ENCODE measurements at places on chromosomes 16 and 17.
A peak's percentile ranks its signal among the peaks of the same experiment; 100 is the strongest.

- DNase-seq = no peak
Measured at GRCh38 chr17:74241431-74241830, 28.1 kb downstream of the TTYH2 start.

GRCh38 chr16:683396-684070, 601 bp downstream of the JMJD8 start:
- DNase-seq = no peak

GRCh38 chr17:17394494-17394893, 82.3 kb upstream of the MED9 start:
- no peak for DNase-seq

- DNase-seq = no peak
Measured at GRCh38 chr17:12509801-12510200, 155.9 kb upstream of the MYOCD start.

DNA sequence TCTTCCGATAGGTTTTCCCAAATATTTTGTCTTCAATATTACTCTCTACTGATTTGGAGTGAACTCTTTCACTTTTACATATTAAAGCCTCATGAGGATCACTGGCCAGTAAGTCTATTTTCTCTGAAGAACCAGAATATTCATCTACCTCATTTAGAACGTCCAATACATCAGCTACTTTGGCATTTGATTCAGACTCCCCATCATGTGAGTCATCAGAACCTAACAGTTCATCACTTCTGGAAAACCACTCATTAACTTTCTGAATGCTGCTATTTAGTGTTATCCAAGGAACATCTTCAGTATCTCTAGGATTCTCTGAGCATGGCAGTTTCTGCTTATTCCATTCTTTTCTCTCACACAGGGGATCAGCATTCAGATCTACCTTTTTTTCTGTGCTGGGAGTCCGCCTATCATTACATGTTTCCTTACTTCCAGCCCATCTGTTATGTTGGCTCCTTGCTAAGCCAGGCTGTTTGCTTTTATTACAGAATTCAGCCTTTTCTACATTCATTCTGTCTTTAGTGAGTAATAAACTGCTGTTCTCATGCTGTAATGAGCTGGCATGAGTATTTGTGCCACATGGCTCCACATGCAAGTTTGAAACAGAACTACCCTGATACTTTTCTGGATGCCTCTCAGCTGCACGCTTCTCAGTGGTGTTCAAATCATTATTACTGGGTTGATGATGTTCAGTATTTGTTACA, 30.9 kb downstream of the BRCA1 start:
- DNase-seq = no peak

- peak; percentile 44 for DNase-seq
Measured at GRCh38 chr17:5533486-5534315, 47.3 kb downstream of the MIS12 start.

DNA sequence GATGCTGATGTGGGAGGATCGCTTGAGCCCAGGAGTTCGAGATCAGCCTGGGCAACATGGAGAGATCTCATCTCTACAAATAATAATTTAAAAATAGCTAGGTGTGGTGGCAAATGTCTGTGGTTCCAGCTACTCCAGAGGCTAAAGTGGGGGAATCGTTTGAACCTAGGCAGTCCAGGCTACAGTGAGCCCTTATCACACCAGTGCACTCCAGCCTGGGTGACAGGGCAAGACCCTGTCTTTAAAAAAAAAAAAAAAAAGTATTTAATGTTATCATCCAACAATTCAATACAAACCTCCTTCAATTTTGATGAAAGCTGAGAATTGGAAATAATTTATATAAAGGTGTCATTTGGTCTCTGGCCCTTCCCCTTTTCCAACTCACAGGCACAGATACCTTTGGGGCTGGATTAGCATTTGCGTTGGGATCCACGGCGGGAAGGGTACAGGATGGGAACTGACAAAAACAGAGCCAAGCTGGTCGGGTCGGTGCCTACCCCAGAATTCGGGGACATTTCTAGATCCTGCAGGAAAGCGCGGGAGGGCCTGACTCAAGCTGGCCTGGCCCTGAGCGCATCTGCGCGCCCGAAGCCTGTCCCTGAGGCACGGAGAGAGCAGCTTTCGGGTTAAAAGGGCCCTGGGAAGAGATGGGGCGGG, 860 bp upstream of the DCAF7 start:
- no peak for DNase-seq

DNA sequence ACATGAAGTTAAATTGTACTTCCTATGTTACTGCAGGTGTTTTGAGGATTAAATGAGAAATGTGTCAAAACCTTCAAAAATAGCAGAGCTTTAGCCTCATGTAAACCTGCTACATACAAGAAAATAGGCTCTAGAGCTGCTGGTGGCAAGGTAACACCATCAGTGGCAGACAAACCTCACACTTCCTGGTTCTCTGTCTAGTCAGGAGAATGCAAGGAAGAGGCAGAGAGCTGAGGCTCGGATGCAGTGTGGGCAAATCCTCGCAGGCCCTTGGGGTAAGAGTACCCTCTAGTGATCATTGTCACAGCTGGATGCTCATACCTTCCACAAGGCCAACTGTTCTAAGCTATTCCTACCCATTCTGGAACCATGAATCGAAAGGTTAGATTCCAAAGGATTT, 14.2 kb downstream of the CIAPIN1 start:
- DNase-seq = no peak

- DNase-seq = no peak
Measured at GRCh38 chr16:6674071-6674470, 658.6 kb upstream of the RBFOX1 start.

DNA sequence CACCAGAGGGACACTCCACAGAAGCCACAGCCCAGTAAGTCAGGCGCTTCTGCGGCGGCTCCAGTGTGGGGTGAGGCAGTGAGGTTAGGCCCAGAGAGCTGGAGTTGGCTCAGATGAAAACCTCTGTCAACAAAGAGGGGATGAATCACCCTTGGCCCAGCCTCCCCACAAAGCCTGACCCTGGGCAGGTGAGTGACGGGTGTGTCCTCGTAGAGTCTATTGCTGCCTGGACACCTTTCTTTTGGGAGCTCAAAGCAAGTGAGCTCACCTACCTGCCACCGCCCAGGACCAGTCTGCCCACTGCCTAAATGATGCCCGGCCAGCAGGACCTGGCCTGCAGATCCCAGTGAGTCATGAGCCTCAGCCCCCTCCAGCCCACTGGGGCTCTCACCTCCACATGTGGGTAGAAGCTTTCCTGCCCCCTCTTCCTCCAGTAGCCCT, 24.9 kb upstream of the DBNDD1 start:
- no peak for DNase-seq

DNA sequence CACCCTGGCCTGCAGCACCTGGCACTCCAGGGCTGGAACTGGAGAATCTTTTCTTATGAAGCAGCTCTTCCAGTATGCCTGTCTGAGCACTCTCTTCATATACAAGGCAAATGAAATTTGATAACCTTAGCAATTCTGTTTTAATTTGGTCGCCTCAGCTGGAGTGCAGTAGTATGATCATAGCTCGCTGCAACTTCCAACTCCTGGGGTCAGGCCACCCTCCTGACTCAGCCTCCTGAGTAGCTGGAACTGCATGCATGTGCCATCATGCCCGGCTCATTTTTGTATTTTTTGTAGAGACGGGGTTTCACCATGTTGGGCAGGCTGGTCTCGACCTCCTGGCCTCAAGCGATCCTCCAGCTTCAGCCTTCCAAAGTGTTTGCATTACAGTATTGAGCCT, 140.8 kb upstream of the CHMP6 start:
- no peak for DNase-seq

GRCh38 chr17:34235389-34236028, 19.6 kb upstream of the CCL2 start:
- no peak for DNase-seq

GRCh38 chr16:55242667-55243066, 81.3 kb upstream of the IRX6 start:
- DNase-seq = no peak

GRCh38 chr17:65395924-65396323, 165.5 kb downstream of the AXIN2 start:
- DNase-seq = no peak

DNA sequence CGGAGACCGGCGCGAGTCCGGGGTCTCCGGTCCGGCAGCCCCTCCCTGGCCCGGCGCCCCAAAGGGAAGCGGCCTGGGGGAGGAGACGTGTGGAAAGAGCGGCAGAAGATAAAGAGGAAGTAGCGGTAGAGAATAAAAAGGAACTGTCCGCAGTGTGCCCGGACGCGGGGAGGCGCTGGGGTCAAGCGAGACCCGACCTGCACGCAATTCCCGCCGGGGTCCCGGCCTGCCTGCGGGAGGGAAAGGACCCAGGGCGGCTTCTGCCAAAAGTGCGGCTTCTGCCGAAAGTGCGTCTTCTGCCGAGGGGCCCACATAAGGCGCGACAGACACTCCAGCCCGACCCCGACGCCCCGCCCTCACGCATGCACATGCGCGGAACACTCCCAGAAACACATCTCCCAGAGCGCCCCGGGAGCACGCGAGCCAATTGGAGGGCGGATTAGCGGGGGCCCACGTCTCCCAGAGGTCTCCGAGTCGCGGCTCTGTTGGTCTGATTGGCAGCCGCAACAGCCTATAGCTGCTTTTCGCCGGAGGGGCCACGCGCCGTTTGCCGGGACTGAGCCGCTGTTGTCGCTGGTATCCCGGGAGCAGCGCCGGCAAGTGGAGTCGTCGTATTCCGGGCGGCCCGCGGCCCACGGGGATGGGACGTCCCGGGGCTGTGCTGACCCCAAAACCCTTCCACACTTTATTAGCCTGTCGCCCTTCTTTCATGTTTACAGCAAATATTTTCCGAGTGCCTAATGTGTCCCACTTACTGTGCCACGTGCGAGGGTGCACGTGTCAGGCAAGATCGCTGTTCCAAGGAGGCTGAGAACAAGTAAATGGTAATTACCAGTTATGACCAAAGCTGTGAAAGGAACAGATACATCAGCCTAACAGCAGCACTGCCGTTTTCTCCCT, 8.0 kb upstream of the MEFV start:
- DNase-seq = peak; percentile 94

GRCh38 chr17:49556223-49556943, 19.3 kb upstream of the NXPH3 start:
- DNase-seq = peak; percentile 63

- no peak for DNase-seq
Measured at GRCh38 chr17:41769985-41770384, 16.5 kb downstream of the JUP start.

DNA sequence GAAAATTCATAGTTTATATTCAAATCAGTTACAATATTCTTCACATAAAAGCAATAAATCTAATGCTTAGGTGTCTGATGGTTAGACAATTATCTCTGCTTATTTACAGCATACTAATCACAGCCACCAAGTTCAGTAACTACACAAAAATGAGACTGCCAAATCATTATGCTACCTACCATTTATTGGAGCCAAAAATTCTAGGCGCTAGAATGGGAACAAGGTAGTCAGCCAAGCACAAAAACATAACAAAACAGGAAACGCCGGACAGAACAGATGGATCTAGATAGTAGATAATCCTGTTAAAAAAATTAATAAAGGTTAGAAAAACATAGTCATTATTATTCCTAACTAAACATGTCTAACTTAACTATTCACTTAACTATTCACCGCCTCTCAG, 3.6 kb downstream of the ARL6IP1 start:
- DNase-seq = no peak

DNA sequence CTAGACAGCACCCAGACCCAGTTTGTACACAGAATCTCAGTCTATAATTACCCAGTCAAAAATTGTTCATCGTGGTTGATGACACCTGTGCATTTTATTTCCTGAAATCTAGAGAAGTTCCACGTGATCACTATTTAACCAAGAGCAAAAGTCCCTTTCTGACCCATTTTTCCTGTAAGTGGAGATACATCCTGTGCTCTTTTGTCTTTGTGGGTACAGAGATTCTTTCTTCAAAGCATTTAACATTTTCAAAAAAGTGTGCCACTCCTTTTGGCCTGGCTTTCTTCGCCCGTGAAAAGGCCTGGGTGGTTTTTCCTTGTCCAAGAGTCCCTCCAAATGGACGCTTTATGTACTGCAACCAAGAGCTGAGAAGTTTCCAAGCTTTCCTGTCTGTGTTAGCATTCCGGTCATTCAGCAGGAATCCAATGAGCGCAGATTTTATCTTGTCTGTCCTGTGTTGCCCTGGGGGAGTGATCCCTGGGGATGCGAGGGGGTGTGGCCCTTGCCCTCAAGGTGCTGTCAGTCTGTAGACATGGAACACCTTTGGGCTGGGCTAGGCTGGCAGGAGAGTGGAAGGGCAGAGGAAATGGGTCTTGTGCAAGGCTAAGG, 161.1 kb upstream of the CACNG5 start:
- DNase-seq = peak; percentile 62

DNA sequence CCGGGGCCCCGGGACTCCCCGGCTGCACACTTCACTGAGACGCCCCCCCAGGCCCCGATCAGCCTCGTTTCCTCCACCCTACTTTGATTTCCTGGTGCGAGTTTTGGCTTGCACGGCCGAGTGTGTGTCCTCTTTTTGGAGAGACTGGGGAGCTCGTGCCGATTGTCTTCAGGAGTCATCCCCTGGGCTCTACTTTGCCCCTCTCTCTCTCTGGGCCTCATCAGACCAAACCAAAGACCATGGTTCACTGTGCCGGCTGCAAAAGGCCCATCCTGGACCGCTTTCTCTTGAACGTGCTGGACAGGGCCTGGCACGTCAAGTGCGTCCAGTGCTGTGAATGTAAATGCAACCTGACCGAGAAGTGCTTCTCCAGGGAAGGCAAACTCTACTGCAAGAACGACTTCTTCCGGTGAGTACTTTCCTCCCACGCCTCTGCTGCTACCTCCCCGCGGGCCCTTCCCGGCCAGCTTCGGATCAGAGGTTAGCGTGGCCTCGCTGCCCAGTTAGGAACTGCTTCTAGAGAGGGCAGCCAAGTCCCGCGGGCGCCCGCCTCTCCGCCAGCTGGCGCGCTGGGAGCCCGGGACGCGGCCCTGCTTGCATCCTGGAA, 787 bp downstream of the LHX1 start:
- no peak for DNase-seq

DNA sequence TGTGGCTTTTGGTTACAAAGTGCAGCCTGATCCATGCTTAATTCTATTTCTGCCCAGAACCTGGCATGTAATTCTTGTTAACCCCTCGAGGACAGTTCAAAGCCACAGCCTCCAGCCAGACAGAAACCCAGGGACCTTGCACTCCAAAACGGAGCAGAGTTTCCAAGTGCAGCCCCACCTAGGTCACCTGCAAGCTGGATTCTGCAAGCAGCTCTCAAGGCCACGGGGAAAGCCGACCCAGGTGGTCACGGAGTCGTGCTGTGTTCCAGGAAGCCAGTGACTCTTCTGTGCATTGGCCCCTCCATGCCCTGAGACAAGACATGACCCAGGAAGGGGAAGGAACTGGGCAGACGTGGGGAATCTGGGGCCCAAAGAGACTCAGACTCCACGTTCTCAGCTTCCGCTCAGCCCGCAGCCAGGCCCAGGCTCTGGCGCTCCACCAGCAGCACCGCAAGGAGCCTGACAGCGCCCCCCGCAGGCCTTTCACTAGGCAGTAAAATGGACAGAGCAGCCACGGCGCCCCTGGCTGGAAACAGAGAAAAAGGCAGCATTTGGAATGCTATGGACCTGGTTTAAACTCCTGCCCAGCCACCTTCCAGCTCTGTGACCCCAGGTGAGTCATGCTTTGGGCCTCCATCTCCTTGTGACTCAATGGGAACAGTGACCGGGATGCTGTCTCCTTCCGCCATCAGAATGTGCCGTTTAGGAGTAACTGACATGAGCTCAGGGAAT, 27.3 kb upstream of the GSG1L start:
- no peak for DNase-seq

- no peak for DNase-seq
Measured at GRCh38 chr16:9791556-9791955, 390.7 kb downstream of the GRIN2A start.
